ENCODE measurements at places on chromosomes 2 and 18.

GRCh38 chr2:25960920-25961319, 21.4 kb downstream of the KIF3C start:
- peak; percentile 80 for DNase-seq

DNA sequence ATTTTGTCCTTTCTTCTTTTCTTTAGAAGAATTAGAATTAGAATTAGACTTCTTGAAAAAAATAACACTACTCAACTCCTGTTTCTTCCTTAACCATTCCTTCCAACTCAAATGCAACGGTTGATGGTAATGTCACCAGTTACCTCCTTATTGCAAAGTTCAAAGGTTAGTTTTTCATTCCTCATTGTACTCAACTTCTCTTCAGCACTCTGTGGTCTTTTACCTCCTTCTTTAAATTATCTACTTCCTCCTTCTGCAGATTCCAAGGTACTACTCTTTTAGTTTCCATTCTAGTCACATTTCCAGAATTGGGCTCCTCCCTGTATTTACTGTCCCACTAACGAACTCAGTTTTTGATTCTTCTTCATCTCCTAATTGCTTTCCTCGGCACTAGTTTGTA, 700.7 kb downstream of the SATB2 start:
- no peak for DNase-seq

DNA sequence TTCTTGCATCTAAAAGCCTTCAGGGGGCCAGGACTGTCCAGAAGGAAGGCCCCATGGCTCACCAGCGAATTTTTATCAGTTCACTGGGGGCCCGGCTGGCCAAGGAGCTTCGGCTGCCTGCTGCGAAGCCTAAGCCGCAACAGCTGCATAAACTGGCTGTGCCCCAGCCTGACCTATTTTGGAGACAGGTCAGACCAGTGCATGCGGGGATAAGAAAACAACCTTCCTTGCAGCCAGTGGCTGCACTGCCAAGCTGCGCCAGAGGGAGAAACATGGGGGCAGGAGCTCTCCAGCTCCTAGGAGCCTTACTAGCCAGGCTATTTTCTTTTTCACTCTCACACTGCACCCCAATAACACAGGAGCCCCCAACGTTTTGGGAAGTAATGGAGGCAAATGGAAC, 15.2 kb downstream of the PAX3 start:
- DNase-seq, result no peak

DNA sequence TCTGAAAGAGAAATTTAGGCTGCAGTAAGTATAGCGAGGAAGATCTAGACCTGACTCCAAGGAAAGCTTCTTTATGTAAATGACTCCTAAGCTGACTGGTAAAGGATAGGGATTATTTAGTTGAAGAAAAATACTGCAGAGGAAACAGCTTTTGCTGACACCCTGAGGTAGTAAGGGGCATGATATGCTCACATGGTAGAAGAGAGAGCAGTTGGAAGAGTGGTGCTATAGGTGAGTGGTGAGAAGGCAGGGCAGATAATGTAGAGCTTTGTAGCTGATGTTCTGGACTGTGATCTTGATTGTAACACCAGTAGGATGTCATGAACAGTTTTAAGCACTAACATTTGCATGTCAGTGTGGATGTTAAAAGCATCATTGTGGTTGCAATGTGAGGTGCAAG, 639.1 kb upstream of the SLC39A10 start:
- no peak for DNase-seq

DNA sequence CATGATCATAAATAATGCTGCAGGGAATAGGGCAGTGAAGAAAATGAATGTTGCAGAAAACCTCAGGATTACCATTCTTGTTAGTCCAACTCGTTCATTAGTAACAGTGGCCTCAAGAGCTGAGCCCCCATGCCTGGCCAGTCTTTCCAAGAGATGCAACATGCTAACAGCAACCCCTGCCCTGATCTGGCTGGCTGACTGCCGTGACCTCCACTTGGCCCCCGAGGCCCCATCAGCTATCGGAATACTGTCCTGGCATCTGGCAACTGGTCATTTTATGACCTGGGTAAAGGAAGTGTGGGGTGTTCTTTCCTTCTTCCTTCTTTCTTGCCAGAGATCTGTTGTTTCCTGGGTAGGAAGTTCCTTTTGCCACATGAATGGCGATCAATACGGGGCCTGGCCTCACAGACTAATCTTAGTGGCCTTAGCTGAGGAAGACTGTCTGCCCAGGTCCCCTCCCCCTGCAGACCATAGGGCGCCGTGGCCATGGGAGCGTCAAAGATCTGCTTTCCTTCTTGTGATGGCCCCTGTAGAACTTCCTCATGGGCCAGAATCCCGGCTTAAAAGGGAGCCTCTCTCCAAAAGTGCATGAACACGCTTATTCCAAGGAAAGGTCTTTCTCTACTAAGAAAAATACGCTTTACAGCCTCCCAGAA, 10.6 kb upstream of the TRABD2A start:
- no peak for DNase-seq

- DNase-seq, result no peak
Observed at GRCh38 chr2:168396131-168396530, 59.9 kb upstream of the CERS6 start.

DNA sequence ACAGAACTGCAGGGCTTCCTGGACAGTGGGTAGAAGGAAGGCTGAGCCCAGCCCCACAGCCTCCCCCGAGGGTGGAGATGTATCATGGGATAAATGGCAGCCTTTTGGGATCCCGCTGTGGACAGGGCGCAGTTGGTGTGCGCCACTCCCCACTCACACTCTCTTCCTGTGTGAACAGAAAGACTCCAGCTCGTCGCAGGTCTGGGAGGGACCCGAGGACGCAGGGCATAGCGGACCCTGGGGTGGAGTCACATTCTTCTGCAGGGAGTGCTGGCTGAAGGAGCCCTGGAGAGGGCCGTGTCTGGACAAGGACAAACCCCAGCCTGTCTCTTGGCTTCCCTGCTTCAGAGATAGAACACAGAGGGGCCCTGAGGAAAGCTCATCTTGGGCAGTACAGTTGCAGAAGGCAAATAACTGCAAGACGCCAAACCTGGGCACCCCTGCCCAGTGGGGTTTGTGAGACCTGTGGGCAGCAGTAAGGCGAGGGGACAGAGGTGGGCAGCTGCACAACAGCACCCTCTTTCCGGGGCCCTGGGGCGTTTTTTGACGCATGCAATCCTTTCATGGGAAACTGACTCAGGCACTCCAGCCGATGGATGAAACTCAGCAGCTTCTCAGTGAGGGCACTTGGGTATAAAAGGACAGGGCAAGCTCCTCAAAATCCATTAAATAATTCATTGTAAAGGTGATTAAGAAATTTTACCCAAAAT, 101.9 kb downstream of the USP40 start:
- no peak for DNase-seq

DNA sequence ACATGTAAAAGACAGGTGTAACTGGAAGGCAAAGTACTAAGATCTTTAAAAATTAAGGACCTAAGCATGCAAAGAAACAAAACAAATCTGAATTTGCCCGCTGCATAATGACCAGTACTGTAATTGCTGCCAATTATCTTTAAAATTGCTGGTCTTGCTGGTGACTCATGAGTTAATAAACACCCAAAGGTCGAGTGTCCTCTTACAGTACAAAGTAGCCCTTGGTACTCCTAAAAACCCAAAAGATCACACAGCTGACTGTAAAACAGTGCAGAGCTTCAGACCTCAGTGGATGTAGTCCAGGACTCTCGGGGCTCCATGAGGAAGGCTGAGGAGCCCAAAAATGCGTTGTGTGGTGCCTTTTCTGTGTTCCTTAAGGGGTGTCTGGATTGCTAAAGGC, 308.7 kb downstream of the CNTNAP5 start:
- no peak for DNase-seq

- DNase-seq, result no peak
Observed at GRCh38 chr2:50661682-50662081, 370.2 kb downstream of the NRXN1 start.

GRCh38 chr2:38120829-38121228, 44.9 kb upstream of the CYP1B1 start:
- no peak for DNase-seq

- peak; percentile 70 for DNase-seq
Observed at GRCh38 chr2:23381084-23381483, 3.9 kb upstream of the KLHL29 start.

GRCh38 chr2:217691920-217692666, 310.7 kb downstream of the TNS1 start:
- DNase-seq, result no peak

- no peak for DNase-seq
Observed at GRCh38 chr2:130288467-130289403, 54.0 kb upstream of the IMP4 start.

DNA sequence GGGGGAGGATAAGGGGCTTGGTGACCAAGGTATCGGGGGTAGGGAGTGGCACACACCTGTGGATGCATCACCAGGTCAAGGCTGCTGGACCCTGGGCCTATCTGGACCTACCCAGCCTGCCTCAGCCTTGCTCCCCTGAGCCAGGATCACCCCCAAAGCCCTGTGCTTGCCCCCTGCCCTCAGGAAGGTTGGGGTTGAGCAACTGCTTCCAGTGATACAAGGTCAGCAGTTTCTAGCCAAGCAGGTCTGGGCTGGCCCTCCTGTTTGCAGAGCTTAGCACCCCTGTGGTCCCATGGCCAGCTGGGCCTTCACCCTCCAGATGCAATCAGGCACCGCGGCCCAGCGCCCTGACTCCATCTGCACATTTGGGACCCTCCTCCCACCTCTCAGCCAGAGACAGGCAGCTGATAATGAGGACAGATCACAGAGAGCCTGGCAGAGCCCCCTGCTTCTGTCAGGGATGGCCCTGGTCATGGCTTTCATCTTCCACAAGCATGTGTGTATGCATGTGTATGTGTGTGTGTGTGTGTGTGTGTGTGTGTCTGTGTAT, 154.6 kb downstream of the TFCP2L1 start:
- DNase-seq, result no peak

DNA sequence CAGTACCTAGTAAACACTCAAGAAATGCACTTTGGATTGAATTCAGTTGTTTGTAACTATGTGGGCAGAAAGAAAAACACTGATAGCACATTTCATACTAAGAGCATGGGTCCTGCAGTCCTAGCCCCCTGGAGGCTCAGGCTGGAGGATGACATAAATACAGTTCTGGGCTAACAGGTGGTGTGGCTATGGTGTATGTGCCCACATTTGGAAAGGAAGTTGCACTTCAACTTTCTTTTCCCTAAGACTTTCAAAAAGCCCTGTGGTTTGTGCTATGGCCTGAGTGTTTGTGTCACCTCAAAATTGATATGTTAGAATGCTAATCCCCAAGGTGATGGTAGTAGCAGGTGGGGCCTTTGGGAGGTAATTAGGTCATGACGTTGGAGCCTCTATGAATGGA, 218.2 kb downstream of the CDCA7 start:
- DNase-seq, result peak; percentile 11

GRCh38 chr18:9494778-9495331, 19.5 kb downstream of the RALBP1 start:
- peak; percentile 69 for DNase-seq

DNA sequence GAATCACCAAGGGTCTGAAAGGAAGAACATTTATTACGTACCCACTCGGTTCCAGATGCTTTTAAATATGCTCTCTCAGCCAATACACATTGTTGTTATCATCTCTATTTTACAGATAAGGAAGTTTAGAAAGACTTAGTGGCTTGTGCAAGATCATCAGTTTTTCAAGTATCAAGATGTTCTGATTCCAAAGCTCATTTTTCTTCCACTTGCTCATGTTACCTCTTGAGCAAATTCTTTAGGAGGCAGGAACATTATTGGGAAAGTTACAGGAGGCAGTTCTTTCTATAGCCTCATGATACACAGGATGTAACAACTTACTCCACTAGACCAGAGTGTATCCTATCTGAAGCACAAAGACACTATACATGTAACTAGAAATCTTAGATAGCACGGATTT, 65.0 kb upstream of the MMADHC start:
- no peak for DNase-seq

DNA sequence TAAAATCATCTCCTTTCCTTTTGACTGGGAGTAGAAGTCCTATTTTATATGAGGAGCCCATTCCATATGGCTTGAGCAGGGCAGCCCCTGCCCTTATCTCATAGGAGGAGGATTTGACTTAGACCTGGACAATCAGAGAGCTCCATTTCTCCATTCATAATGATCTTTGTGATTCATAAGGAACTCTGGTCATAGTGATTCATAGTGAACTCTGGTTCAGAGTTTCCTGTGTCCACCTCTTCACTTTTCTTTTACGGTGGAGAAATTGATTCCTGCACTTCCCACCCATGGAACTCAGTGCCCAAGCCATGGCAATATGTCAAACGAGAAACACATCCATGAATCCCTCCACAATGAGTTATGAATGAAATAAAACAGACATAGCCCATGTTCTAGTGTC, 12.8 kb upstream of the MYO3B start:
- no peak for DNase-seq

DNA sequence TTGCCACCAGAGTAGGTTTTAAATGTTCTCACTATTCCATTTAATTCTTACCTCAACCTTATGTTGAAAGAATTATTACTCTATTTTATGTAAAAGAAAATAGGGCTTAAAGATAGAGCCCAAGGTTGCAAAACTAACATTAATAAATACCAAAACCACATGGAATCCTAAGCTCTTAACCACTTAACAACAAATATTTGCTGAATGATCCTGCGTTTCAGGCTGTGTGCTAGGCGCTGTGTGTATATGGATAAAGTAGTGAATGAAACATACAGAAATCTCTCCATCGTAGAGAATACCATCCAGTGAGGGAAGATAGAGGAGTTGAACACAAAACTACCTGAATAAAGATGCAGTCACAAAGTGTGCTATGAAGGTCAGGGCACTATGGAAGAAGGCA, 485.1 kb downstream of the THSD7B start:
- no peak for DNase-seq

GRCh38 chr2:218022851-218023530, 20.2 kb upstream of the TNS1 start:
- DNase-seq, result no peak

DNA sequence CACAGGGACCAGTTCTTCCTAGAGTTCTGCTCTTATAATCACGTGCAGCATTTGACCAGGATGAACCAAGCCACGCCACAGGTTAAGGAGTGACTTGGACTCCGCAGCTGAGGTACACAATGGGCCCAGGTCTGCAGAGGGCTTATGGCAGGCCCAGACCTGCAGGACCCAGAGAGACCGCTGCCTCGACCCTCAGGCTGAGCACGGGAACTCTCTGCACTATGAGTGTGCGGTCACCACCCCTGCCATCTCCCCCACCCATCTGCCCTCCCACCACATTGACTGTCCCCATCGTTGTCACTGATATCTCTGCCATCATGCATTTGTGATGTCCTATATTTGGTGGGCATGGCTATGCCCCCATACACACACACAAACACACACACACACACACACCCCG, 45.7 kb upstream of the HPCAL1 start:
- DNase-seq, result no peak

GRCh38 chr18:46402945-46403344, 254.1 kb downstream of the LOXHD1 start:
- no peak for DNase-seq

- DNase-seq, result no peak
Observed at GRCh38 chr2:205386109-205386508, 296.2 kb upstream of the NRP2 start.

- no peak for DNase-seq
Observed at GRCh38 chr2:157809212-157809611, 66.9 kb downstream of the ACVR1 start.

GRCh38 chr2:168053676-168054075, 193.7 kb downstream of the STK39 start:
- no peak for DNase-seq
